ENCODE measurements at places on chromosomes 6 and 20.

DNA sequence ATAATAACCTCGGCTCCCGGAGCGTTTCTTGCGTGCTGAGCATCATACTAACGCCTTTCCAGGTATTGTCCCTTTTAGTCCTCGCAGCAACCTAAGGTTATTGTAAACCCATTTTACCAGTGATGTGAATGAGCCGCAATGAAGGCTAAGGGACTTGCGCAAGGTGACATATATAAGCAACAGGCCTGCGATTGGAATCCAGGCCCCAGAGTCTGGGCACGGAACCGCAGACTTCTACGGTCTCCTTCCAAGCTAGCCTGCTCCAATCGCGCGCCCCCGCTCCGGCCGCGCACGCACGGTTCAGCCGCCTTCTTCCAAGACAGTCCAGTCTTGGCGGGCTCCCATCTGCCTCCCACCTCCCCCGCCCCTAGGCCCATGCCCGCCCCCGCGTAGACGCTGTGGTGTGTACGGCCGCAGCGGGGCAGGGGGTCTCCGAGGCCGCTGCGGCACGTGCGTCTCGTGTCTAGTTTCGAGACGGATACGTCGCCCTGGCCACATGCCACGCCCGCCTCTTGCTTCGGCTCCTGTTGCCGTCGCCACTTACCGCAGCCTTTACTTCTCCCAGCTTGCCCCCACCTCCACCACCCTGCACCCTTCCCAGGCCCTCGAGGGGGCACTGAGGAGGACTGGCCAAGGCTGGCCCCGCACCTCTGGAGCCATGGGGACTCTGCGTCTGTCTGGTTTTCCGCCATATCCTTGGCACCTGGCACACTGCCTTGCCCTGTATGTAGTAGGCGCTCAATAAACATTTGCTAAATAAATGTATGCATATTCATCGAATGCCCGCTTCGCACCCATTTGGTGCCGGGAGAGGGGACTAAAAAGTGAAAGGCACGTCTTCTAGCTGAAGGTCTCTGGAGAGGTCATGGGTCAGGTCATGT is 855 bp upstream of the GFOD1 start:
- H3K27ac ChIP-seq, result peak overlapping the region; percentile 90
- no peaks in the 10 kb centered on the region for H3K36me3 ChIP-seq
- no peaks in the 10 kb centered on the region for H3K27me3 ChIP-seq
- H3K4me1 ChIP-seq, result peaks cover 13% of the 10 kb centered on the region
- no peak for DNase-seq

- no peaks in the 10 kb centered on the region for H3K36me3 ChIP-seq
- H3K27me3 ChIP-seq, result no peaks in the 10 kb centered on the region
- no peak for DNase-seq
- H3K27ac ChIP-seq, result no peak overlapping the region
- H3K4me3 ChIP-seq, result no peak overlapping the region
Observed at GRCh38 chr6:84623956-84624680, 140.3 kb downstream of the TBX18 start.

- no peaks in the 10 kb centered on the region for H3K4me1 ChIP-seq
- no peaks in the 10 kb centered on the region for H3K27me3 ChIP-seq
- no peak overlapping the region for H3K27ac ChIP-seq
- no peaks in the 10 kb centered on the region for H3K36me3 ChIP-seq
Observed at GRCh38 chr6:20291764-20292580, 79.7 kb upstream of the MBOAT1 start.

DNA sequence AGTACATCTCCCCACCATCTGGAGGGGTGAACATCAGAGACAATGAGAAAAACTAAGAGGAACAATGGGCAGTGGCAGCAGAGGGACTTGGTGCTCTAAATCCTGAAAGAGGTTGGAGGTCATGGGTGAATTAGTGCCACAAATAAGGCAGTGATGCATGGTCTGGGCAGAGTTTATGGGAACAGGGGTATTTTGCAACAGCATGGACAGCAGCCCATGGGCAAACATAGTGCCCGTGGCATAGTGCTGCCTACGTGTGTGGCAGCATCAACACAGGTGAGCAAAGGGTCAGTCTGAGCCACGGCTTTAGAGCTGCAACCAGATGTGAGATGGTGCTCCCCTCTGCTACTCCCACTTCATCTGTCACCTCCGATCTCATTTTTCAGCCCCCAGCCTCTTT is 459.1 kb upstream of the CITED2 start:
- no peak overlapping the region for H3K4me3 ChIP-seq
- H3K36me3 ChIP-seq, result no peaks in the 10 kb centered on the region

All from thoracic aorta (tissue), 2 donors.